Activated naive CD8-positive, alpha-beta T cell treated with anti-CD3 and anti-CD28 coated beads for 36 hours (primary cell): ENCODE measurements at places on chromosomes 1 and 21. TPM values are rescaled to one million over a fixed set of nuclear protein-coding genes. Genes with fewer than 3 reads are reported as not detected.

VCAM1 gene
- total RNA-seq, result 2.3 TPM

TCEA3 gene
- total RNA-seq, result 7.4 TPM

ADAMTSL4 gene
- 0.10 TPM for total RNA-seq

DNA sequence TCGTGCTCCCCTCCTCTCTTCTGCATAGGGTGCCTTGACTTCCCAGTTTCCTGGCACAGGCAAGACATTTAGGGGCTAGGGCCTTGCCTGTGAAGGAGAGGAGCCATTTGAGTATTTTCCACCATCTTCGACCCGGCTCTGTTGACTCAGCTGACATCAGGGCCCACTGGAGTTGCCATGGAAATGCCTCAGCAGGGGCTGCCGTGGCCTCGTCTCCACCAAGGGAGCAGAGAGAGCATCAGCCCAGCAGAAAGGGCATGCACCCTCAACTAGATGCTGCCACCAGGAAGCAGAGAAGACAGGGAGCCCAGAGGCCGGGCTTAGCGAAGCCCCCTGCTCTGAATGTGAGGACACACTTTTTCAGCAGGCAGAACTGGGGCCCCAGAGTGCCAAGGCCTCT lies 101.9 kb upstream of the ACTL8 start:
- H3K4me3 ChIP-seq, result no peak overlapping the region
- H3K27ac ChIP-seq, result no peak overlapping the region
- no peak for DNase-seq
- no peaks in the 10 kb centered on the region for H3K4me1 ChIP-seq
- H3K27me3 ChIP-seq, result no peaks in the 10 kb centered on the region
- no peaks in the 10 kb centered on the region for H3K36me3 ChIP-seq

GRCh38 chr1:156262461-156263287 lies 14.8 kb upstream of the PAQR6 start:
- H3K4me3 ChIP-seq, result no peak overlapping the region
- H3K27ac ChIP-seq, result no peak overlapping the region
- DNase-seq, result no peak
- H3K4me1 ChIP-seq, result peaks cover 3% of the 10 kb centered on the region

- H3K27ac ChIP-seq, result no peak overlapping the region
- no peaks in the 10 kb centered on the region for H3K36me3 ChIP-seq
- no peaks in the 10 kb centered on the region for H3K4me1 ChIP-seq
- DNase-seq, result no peak
- no peak overlapping the region for H3K4me3 ChIP-seq
- peaks cover 10% of the 10 kb centered on the region for H3K27me3 ChIP-seq
Observed at GRCh38 chr21:37800057-37800455, 116.2 kb downstream of the KCNJ6 start.

GRCh38 chr21:29168891-29169315 lies 38.5 kb downstream of the MAP3K7CL start:
- peaks cover 7% of the 10 kb centered on the region for H3K4me1 ChIP-seq
- no peaks in the 10 kb centered on the region for H3K27me3 ChIP-seq
- no peak overlapping the region for H3K4me3 ChIP-seq
- no peak overlapping the region for H3K27ac ChIP-seq
- DNase-seq, result no peak

GRCh38 chr1:62727656-62728407 lies 39.6 kb upstream of the DOCK7 start:
- peaks cover 5% of the 10 kb centered on the region for H3K4me1 ChIP-seq
- peaks cover 4% of the 10 kb centered on the region for H3K27me3 ChIP-seq
- DNase-seq, result no peak
- no peak overlapping the region for H3K4me3 ChIP-seq

DNA sequence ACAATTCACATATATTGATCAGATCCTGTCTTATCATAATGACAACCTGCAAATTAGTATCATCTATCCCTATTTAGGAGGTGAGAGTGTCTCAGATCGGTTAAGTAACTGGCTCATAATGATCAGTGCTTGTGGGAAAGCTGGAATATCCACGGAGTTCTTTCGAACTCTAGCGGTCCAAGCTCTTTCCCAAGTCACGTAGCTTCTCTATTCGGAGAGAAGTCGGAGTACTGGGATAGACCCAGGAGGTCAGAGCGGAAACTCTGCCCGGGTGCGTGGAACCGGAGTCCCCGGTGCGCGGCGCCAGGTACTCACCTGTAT lies 339 bp downstream of the PTGS2 start:
- peak overlapping the region; percentile 81 for H3K4me3 ChIP-seq
- no peaks in the 10 kb centered on the region for H3K36me3 ChIP-seq
- no peak for DNase-seq
- peaks cover 65% of the 10 kb centered on the region for H3K27me3 ChIP-seq
- no peak overlapping the region for H3K27ac ChIP-seq
- H3K4me1 ChIP-seq, result peaks cover 17% of the 10 kb centered on the region

DNA sequence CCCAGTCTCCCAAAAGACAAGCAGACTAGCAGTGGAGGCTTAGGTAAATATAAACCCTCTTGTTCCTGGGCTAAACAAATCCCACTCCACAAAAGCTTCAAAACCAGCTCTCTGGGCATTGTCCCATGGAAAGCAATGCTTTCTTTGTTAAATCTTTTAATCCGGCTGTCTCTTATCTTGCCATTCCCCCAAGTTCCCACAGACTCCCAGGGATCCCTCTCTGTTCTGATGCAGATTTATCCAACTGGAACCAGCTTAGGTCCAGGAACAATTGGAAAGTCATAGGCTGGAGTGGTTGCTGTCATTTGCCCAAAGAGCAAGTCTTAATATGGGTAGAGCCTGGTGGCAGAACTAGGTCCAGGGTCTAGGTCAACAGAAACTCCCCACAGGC lies 110.1 kb upstream of the ATP1A1 start:
- no peak for DNase-seq
- peaks cover 2% of the 10 kb centered on the region for H3K36me3 ChIP-seq
- H3K27ac ChIP-seq, result no peak overlapping the region
- no peak overlapping the region for H3K4me3 ChIP-seq

DNA sequence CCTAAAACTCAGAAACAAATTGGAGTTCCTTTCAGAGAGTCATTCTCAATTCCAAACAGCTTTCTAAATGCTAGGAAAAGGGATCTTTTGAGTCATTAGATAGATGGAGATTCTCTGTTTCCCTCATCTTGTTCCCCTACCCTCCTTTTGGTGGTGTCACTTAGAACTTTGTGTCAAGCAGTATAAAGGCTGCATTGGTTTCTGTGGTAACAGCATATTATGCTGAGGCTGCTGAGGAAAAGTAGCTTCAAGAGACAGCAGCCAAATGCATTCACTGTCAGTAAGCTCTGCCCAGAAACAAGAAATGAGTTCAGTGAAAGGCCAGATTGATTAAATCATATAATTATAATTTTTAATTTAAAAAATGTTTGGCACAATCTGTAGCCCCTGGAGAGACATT lies 144.1 kb downstream of the LRRC40 start:
- H3K27me3 ChIP-seq, result no peaks in the 10 kb centered on the region
- H3K4me1 ChIP-seq, result no peaks in the 10 kb centered on the region
- no peak for DNase-seq
- no peak overlapping the region for H3K4me3 ChIP-seq
- H3K27ac ChIP-seq, result no peak overlapping the region
